Tongue (tissue), 3 donors: ENCODE measurements at places on chromosomes 5 and 9. TPM values are rescaled to one million over a fixed set of nuclear protein-coding genes. Genes with fewer than 3 reads are reported as not detected.

Gene CCDC152
- 3.0 TPM for total RNA-seq

- DNase-seq = no peak
These were observed 12.0 kb downstream of the EXOC3 start for GRCh38 chr5:454936-455335.

DNA sequence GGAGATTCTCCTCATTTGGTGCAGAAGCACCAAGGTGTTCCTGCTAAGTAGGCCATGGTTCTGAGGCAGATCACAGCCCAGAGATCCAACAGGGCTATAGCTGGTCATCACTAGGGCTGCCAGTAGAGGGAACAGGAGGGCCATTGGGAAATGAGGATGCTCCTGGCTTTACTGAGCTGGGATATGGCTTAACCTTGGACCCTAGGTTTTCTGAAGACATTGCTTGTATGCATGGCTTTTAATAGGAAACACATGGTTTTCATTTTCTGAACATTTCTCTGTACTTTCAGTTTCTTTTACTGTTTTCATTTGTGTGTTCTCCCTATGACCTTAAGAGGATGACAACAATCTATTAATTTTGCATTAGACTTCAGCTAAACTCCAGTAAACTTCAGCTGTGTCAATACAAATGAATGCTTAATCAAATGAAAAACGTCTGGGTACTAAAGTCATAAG, at the start of gene IFNW1:
Gene IFNW1, minus strand, starts transcription at position 406 of the 456 bp plus-strand sequence. Its CDS starts 262 bp downstream, at position 144.
- DNase-seq = no peak

Gene ZNF608
- 37.8 TPM for total RNA-seq

GRCh38 chr9:114271556-114272510, 51.1 kb upstream of the ORM1 start:
- DNase-seq = peak; percentile 66

Gene SURF6
- total RNA-seq = 18.9 TPM

GRCh38 chr9:96270236-96270744, 31.7 kb downstream of the HSD17B3 start:
- no peak for DNase-seq
